ENCODE measurements at places on chromosomes 7 and 10. TPM values are rescaled to one million over a fixed set of nuclear protein-coding genes. Genes with fewer than 3 reads are reported as not detected.
A peak's percentile ranks its signal among the peaks of the same experiment; 100 is the strongest.

GTPBP10 gene
- total RNA-seq, result 20.4 TPM

TSPAN33 gene
- total RNA-seq, result 16.7 TPM

SLC26A3 gene
- total RNA-seq, result not detected

TAS2R41 gene
- not detected for total RNA-seq

ACSM6 gene
- total RNA-seq, result not detected

KIFBP gene
- 27.8 TPM for total RNA-seq

MYH16 gene
- not detected for total RNA-seq

- H3K27ac ChIP-seq, result peak overlapping the region; percentile 68
- H3K4me1 ChIP-seq, result peaks cover 53% of the 10 kb centered on the region
- H3K27me3 ChIP-seq, result no peaks in the 10 kb centered on the region
Observed at GRCh38 chr7:8217200-8218068, 44.5 kb downstream of the ICA1 start.

- no peaks in the 10 kb centered on the region for H3K36me3 ChIP-seq
- H3K27me3 ChIP-seq, result peaks cover 41% of the 10 kb centered on the region
- H3K4me1 ChIP-seq, result no peaks in the 10 kb centered on the region
Observed at GRCh38 chr10:118383063-118383689, 41.1 kb upstream of the FAM204A start.

DNA sequence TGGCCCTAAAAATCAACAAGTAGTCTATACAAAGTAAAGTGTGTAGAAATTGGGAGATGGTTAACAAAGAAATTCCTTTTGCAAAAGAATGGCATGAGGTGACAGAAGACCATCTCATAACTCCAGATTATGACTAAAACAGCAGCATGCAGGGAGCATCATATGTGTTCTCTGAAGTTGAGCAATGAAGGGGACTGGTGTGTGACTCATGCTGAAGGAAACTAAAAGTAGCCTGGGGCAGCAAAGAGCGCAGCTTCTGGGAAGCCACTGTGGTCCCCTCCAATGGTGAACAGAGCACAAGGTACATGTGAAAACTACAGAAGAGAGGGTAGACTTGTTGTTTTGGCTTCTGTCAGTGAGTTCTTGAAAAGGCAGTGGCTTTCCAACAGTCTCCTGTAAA is 133.4 kb downstream of the MACC1 start:
- peaks cover 4% of the 10 kb centered on the region for H3K4me1 ChIP-seq
- no peak overlapping the region for H3K4me3 ChIP-seq
- H3K27ac ChIP-seq, result no peak overlapping the region
- no peaks in the 10 kb centered on the region for H3K36me3 ChIP-seq
- no peaks in the 10 kb centered on the region for H3K27me3 ChIP-seq

GRCh38 chr7:12610899-12611298 is 40.4 kb downstream of the SCIN start:
- H3K27me3 ChIP-seq, result no peaks in the 10 kb centered on the region
- no peak overlapping the region for H3K4me3 ChIP-seq
- no peak overlapping the region for H3K27ac ChIP-seq
- no peaks in the 10 kb centered on the region for H3K4me1 ChIP-seq

- H3K4me1 ChIP-seq, result peaks cover 23% of the 10 kb centered on the region
- H3K27ac ChIP-seq, result no peak overlapping the region
- no peaks in the 10 kb centered on the region for H3K36me3 ChIP-seq
Observed at GRCh38 chr7:121069346-121070100, 81.0 kb downstream of the CPED1 start.

DNA sequence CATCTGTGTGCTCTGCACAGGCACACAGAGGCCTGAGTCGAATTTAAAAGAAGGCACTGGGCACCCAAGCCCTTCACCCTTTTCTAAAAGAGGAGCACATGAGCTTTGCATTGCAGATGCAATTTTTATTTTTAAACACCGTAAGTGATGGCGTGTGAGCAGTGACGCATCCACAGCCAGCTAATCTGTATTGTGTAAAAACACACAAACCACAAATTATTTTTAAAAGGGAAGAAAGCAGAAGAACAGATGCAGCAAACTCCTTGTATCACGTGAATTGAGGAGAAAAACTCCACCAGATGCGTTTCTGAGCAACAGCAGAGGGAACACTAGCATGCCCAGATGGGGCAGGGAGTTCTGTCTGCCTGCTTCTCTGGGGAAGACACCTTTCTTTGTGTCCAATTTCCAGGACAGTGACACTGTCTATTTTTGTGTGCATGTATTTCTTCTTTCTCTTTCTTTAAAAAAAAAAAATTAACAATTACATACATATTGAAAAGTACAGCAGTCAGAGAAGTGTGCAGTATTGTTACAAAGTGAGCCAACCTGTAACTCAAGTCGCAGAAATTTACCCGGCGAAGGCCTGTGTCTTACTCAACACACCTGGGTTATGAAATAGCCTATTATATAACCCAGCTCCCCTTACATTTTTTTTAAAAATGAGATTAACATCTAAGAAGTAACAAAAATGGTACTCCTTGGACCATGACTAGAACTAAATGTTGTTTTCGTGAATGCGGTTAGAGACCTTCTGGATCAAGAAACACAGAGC is 39.2 kb downstream of the EEPD1 start:
- H3K27ac ChIP-seq, result no peak overlapping the region
- no peak for DNase-seq
- no peaks in the 10 kb centered on the region for H3K36me3 ChIP-seq
- peaks cover 10% of the 10 kb centered on the region for H3K4me1 ChIP-seq
- no peaks in the 10 kb centered on the region for H3K27me3 ChIP-seq

- no peaks in the 10 kb centered on the region for H3K4me1 ChIP-seq
- H3K36me3 ChIP-seq, result no peaks in the 10 kb centered on the region
Observed at GRCh38 chr7:83065714-83066113, 97.0 kb downstream of the PCLO start.

GRCh38 chr7:155316427-155317113 is 18.9 kb downstream of the INSIG1 start:
- H3K27ac ChIP-seq, result no peak overlapping the region
- no peak for DNase-seq
- H3K4me1 ChIP-seq, result peaks cover 6% of the 10 kb centered on the region
- peaks cover 12% of the 10 kb centered on the region for H3K27me3 ChIP-seq

- peak overlapping the region; percentile 0 for H3K27ac ChIP-seq
- no peaks in the 10 kb centered on the region for H3K27me3 ChIP-seq
- no peaks in the 10 kb centered on the region for H3K4me1 ChIP-seq
- H3K36me3 ChIP-seq, result no peaks in the 10 kb centered on the region
- no peak overlapping the region for H3K4me3 ChIP-seq
Observed at GRCh38 chr7:101442426-101443070, 79.9 kb downstream of the COL26A1 start.

GRCh38 chr7:155836216-155837125 is 24.2 kb upstream of the SHH start:
- no peak for DNase-seq
- no peaks in the 10 kb centered on the region for H3K36me3 ChIP-seq
- no peak overlapping the region for H3K27ac ChIP-seq
- H3K4me3 ChIP-seq, result no peak overlapping the region
- H3K4me1 ChIP-seq, result no peaks in the 10 kb centered on the region

- H3K36me3 ChIP-seq, result no peaks in the 10 kb centered on the region
- no peak for DNase-seq
- H3K4me1 ChIP-seq, result no peaks in the 10 kb centered on the region
- H3K27me3 ChIP-seq, result no peaks in the 10 kb centered on the region
Observed at GRCh38 chr10:67077376-67077775, 151.5 kb downstream of the LRRTM3 start.

- no peaks in the 10 kb centered on the region for H3K36me3 ChIP-seq
- H3K4me1 ChIP-seq, result peaks cover 4% of the 10 kb centered on the region
- H3K27me3 ChIP-seq, result peaks cover 30% of the 10 kb centered on the region
- H3K27ac ChIP-seq, result no peak overlapping the region
- DNase-seq, result no peak
- no peak overlapping the region for H3K4me3 ChIP-seq
Observed at GRCh38 chr10:26879744-26880143, 19.0 kb upstream of the ABI1 start.

DNA sequence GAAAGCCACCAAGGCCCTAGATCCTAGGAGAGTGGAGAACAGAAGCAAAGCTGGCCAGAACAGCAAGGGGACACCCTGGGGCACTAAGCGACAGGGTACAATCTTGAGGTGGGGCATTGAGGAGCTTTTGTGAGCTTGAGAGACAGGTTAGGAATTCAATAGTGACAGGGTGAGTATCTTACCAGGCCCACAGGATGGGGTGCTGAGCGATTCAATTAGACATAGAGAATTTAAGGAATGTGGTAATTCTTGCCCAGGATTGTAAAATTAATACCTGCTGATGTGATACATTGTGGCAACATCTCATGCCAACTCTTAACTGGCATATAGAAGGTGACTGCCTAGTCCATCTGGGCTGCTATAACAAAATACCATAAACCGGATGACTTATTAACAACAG is 14.0 kb downstream of the RBP3 start:
- no peak overlapping the region for H3K4me3 ChIP-seq
- no peaks in the 10 kb centered on the region for H3K36me3 ChIP-seq
- no peaks in the 10 kb centered on the region for H3K4me1 ChIP-seq
- no peak for DNase-seq

DNA sequence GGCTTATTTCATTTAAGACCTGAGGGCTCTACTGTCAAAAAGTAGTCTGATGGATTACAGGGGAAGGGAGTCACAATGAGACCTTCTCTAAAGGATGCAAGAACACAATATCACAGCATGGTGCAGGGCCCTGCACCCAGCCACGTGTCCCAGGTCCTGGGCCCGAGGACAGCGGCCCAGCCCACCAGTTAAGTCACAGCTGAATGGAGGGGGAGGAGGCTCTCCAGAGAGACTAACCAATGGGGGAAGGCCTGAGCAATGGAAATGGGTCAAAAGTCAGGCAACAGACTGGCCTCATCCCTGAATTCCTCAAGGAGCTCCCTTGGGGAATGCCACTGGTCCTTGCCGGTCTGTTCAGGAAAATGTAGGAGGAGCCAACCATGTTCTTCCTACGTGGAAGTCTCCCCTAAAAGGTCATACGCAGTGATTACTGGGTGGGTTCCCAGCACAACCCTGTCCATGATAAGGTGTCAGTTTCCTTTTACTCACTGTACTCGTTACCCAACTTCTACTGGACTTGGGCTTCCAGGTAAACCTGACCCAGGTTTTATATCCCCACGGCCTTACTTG is 28.3 kb downstream of the CCDC3 start:
- H3K4me1 ChIP-seq, result no peaks in the 10 kb centered on the region
- H3K36me3 ChIP-seq, result peaks cover 2% of the 10 kb centered on the region
- H3K4me3 ChIP-seq, result no peak overlapping the region
- DNase-seq, result no peak

DNA sequence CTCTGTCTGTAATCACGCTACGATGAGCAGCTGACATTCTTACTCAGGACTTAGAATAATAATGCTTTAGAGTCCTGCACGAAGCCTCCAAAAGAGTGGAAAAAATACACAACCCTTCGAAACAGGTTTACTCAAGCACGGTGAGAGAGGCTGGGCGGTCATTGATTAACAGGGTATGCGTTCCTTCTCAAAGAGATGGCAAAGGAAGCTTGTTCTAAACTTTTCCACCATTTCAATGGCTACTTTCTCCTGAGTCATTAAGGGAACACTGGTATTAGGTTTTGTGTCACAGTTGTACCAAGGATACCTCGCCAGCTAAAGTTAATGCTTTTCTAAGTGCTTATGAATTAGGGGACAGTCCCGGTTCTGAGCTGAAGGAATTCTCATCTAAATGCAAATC is 141.9 kb upstream of the RHEB start:
- no peak overlapping the region for H3K27ac ChIP-seq
- no peak overlapping the region for H3K4me3 ChIP-seq
- H3K36me3 ChIP-seq, result no peaks in the 10 kb centered on the region
- H3K4me1 ChIP-seq, result peaks cover 11% of the 10 kb centered on the region

All from neural crest cell (in vitro differentiated cells).